GM03348 (cell line): ENCODE measurements at places on chromosomes 1 and 21.

DNA sequence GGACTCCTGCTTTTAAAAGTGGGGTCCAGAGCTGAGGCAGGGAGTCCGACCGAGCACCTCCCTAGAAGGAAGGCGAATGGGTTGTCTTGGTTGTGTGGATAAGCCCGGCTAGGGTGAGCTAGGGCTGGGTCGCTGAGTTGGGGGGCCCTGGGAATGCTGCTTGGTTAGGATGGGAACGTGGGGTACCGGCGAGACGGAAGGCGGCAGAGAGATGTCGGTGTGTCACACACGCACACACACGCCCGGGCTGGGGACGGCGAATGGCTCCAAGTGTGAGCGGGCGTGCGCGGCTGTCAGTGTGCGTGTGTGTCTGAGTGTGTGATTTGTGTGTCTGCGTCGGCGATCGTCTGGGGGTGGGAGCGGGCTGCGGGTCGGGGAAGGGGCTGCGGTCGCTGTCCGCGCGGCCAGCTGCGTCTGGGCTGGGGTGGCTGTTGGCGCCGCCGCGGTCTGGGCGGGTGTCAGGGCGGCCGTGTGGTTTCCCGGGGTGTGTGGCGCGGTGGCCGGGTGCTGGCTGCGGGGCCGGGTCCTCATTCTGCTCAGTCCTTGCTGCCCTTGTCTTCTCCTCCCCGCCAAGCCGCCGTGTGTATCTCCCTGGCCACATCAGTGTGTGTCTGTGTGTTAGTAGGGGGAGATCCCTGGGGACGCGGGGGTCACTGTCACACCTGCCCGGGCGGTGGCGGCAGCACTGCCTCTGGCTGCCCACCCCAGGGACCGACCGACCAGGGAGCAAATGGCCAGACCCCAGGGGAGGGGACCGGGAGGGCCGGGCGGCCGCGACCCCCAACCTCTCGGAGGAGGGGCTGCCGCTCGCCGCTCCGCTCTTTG, 1.1 kb downstream of the EFNA3 start:
- no peak for DNase-seq

GRCh38 chr1:151553659-151554058, 13.6 kb downstream of the TUFT1 start:
- peak; percentile 43 for DNase-seq

GRCh38 chr1:77565321-77565720, 117.1 kb downstream of the ZZZ3 start:
- DNase-seq = no peak

GRCh38 chr1:243763806-243764205, 86.2 kb downstream of the AKT3 start:
- DNase-seq = no peak
